ENCODE measurements at places on chromosomes 7 and 10.

DNA sequence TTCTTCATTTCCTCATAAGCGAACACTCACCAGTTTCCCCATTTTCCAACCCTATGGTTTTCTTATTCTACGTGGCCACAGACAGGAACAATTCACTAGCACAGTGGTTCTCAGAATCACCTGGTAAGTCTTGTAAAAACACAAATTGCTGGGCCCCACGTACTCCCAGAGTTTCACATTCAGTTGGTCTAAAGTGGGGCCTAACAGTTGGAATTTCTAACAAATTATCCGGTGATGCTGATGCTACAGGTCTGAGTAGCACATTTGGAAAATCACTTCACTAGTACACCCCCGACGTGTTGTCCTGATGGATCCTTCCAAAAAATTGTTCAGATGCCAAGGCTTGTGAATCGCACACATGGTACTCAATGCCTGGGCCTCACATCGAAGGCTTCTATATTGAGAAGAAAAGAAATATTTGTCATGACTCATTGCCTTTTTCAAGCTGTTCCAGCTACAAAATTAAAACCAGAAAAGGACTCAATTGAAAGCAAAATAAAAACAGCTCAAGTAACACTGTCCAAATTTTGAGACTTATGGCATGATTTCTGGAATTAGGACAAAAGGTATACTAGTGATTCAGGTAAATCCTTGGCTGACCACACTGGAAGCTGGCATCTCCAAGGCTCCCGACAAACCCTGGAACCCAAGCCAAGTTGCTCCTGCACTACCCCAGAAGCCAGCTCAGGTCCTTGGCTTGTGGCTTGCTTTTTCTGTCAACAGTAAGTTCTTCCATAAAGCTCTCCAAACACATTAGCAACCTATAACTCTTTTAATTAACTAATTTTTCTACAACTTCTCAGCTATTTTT is 12.9 kb upstream of the VIM start:
- no peak for DNase-seq

DNA sequence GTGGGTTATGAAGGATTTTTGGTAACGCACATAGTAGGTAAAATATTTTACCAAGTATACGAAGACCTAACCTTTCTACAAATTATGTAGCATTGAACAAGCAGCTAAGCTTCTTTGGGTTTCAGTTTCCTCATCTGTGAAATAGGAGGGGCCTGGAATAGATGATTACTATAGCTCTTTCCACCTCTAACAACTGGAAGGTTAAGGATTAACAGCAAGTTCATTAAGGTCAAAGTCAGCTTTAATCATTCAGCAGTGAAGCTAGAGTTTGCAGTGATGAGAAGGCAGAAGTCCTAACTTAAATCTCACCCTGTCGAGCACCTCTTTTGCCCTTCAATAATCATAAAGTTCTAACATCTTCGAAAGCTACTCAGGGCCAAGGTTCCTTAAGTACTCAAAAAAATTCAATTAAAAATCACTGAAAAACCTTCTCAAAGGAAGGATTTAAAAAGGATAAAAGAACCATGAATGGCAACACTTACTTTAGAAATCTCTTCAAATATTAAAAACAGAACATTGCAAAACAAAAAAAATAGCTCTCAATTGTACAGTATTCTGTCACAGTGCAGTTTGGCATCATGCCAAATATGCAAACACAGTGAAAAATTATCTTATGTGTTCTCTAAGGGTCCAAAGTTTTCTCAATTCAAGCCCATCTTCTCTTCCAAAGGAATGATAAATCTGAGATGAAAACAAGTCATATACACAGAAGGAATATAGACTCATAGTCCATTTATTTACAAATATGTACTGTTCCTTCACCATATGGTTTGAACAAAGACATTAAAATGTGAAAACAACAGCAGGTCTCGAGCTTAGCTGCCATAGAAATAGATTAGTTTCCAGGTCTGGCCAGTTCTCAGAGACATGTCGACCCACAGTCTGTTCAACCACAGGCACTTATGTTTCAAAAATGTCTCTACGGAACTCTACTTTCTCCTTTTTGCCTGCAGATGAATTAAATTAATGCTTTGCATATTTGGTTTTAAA is 152.0 kb upstream of the SLC13A1 start:
- peak; percentile 30 for DNase-seq

DNA sequence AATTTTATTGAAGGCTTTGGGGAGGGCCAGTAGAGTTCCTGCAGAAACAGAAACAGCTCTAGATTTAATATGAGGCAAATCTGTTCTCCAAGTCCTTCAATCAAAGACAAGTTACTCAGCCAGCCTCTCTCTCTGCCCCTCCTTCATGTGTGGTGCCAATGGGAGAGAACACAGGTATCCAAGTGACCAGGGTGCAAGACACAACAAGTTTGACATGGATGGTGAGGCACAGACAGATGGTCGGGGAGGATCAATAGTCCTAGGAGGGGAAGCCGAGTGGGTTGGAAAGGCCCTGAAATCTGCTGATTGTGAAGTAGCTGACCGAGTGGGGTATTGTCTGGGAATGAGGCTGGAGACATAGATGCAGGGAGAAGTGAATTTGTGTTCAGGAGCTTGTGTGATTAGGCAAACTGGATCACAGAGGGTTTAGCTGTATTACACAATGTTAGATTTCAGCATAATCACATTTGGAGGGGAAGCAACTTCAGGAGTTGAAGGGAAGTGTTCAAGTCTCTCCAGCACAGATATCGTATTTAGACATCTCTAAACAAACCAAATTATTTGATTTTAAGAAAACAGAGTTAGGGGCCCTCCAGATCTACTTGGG is 1.5 kb downstream of the GIMAP1 start:
- DNase-seq = no peak

DNA sequence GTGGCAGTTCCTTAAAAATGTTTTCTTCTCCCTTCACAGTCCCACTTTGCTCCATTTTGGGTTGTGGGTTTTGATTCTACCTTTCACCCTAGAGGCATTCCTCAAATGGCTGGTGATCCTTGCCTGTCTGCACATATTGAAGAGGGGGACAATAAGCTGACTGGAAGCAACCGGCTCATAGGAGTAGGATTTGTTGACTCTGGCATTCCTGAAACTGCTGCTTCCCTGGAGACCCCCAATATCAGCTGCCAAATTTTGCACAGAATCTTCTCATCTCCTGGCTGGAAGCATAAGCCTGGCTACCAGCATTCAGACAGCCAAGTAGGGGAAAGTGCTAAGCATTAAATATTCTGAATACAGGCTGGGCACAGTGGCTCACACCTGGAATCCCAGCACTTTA is 53.7 kb downstream of the KIF5B start:
- DNase-seq = no peak

DNA sequence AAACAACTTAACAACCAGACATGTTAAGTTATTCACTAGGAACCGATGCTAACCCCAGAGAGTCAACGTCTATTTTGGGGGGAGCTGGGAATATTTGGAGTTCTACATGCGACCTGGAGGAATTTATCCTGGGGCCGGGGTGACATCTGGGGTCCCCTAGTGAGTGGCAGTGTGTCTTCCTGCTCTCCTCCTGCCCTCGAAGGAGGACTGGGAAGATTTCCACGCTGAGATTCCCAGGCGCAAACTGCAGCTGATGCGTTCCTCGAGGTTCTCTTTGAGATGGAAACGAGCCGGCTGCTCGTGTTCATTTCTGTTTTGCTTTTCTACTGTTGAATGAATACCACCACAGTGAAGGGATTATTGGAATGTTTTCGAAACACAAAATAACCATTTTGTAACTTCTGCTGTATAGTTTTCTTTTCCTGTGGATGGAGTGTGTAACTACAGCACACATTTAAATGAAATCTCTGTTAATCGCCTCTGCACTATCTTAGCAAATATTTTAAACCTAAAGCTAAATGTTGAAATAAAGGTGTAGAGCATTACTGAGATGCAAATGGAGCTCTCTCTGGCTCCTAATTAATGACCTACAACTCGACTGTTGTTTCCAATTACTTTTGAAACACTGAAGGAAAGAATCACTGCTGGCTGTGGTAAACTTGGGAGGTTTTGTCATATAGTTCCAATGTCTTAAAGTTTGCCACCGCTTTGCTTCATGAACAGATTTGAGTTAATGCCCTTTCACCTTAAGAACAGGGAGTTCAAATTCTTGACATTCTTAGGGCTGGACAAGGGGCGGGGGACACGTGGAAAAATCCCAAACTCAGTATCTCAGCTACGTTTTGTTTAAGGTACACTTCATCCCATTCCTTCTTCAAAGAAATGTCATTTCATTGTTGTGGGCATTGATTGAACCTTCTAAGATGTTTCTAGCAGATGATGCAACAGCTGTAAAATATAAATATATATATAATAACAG is 21.1 kb downstream of the GATA3 start:
- DNase-seq = no peak

DNA sequence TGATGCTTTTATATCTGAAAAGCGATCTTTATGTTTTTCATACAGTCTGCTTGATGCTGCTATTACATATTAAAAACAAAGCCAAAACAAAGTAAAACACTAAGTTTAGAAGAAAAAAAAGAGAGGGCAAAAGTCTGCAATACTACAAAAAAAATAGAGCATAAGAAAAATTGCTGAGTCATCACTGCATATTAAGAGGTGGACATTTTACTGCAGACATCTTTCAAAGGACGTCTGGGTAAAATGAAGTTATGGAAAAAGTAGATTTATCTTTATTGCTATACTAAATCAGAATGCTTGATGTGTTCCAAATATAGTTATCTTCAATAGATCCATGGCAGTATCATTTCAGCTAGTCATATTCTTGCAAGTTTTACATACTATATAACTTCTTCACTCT is 172.0 kb downstream of the MAGI2 start:
- no peak for DNase-seq

- DNase-seq = no peak
Measured at GRCh38 chr7:69422574-69422985, 175.7 kb upstream of the AUTS2 start.

GRCh38 chr10:118482393-118483331 is 112.8 kb downstream of the PRLHR start:
- DNase-seq = no peak

DNA sequence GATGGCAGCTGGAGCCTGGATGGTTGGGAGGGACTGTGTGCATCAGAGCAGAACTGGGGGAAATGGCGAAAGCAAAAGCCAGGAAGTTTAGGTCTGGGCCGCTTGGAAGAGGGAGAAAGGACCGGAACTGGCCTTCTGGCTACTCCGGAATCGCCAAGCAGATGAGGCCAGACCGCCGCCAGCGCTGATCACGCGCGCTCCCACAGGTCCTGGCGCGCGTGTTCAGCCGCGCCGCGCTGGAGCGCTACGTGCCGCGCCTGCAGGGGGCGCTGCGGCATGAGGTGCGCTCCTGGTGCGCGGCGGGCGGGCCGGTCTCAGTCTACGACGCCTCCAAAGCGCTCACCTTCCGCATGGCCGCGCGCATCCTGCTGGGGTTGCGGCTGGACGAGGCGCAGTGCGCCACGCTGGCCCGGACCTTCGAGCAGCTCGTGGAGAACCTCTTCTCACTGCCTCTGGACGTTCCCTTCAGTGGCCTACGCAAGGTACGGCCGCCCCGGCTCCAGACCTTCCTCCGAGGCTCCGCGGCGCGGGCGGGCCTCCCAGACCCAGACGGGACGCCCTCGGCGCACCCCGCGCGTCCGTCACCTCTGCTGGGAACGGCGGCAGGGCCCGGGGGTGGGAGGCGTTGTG is 2.0 kb downstream of the CYP26C1 start:
- no peak for DNase-seq

DNA sequence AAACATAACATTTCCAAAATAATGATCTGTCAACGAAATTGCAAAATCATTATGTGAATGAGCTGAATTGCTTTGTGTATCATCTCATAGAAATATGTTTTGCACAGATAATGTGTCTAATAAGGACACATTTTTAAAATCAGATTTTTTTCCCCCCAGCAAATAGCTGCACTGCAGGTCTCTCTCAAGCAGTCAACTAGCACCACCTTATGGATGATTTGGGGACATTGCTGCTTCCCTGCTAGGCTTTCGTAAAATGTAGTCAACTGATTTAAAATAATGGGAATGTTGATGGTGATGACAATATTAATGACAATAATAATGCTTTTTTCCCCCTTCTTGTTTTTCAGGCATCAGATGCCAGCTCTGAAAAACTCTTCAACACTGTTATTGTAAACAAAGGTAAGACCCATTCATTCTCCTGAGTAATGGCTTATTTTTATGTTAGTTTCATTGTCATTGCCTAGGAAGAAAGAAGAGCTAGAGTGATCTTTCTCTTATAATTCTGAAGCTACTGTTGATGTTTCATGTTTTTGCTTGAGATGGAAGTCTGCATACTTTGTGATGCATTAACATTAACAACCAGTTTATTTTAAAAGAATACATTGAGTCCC is 433.6 kb upstream of the GALNT17 start:
- DNase-seq = peak; percentile 81

- no peak for DNase-seq
Measured at GRCh38 chr7:108451296-108451848, 4.9 kb downstream of the NRCAM start.

DNA sequence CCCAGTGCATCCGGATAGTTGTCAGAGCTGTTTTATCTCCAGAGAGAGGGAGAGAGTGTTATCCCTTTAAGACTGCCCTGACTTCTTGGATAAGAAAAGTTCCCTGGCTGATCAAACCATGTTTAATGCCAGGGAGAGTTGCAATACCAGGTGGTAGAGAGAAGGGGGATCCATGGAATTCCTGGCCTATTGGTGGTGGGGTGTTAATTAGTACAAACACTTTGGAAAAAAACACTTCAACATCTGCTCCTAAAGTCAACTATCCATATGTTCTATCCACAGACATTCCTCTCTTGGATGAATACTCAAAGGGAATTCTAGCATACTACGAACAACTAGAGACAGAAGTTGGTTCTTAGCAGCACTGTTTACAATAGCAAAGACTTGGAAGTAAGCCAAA is 307.2 kb downstream of the TCERG1L start:
- no peak for DNase-seq

DNA sequence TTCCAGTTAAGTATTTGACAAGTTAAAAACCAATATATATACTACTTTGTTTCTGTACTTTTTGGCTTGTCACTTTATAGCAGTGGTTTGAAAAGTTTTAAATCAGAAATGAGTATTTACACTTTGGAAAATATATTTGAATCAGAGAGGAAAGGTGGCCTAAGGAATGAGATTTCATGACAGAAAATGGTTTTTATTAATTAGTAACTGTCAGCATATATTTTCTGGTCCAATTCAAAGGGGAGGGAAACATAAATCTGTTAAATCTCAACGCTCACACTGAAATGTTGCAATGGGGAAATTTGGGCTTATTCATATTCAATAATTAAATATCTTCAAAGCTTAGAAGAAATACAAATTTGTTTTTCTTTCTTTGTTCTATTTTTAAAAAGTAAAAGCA is 100.1 kb downstream of the GRB10 start:
- no peak for DNase-seq

GRCh38 chr7:101954499-101954898 is 137.1 kb downstream of the CUX1 start:
- DNase-seq = no peak

GRCh38 chr10:106956216-106956915 is 208.1 kb downstream of the SORCS1 start:
- no peak for DNase-seq

- no peak for DNase-seq
Measured at GRCh38 chr7:27134392-27134791, 3.8 kb upstream of the HOXA4 start.

- no peak for DNase-seq
Measured at GRCh38 chr10:69151984-69152383, 28.0 kb downstream of the VPS26A start.

All from NAMALWA (cell line).